Urinary bladder (tissue), 4 donors: ENCODE measurements at places on chromosomes 2 and 18. TPM values are rescaled to one million over a fixed set of nuclear protein-coding genes. Genes with fewer than 3 reads are reported as not detected.

DNA sequence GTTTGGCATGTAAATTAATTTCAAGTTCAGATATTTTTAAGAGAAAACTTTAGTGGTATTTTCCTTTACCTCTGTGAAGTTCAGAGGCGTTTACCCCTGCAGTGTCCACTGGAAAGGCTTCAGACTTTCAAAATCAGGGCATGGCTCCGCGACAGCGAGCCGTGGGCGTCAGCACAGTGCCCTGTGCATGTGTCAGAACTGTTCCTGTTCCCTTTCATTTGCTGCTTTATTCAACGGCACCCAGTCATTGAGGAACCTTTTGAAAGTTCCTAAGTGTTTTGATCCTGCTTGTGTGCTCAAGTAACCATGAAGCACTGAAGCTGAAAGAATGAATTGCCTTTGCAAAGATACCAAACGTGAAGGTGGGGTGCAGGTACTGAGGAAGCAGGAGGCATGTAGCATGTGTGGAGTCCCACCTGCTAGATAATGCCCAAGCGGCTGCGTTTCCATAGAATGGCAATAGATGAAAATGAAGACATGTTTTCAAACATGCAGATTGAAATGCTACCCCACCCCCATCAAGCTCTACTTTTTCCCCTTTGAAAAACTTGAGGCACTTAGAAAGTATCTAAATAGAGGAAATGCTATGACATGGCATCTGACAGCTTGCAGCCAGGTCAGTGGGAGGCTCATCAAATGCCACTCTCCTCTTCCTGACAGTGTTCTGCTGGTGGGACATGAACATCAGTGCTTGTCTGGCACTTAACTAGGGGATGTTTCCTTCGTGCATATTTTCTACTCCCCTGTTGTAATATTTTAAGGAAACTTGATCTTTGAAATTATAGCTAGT is 148.6 kb downstream of the ZNF236 start:
- no peak for DNase-seq

DNA sequence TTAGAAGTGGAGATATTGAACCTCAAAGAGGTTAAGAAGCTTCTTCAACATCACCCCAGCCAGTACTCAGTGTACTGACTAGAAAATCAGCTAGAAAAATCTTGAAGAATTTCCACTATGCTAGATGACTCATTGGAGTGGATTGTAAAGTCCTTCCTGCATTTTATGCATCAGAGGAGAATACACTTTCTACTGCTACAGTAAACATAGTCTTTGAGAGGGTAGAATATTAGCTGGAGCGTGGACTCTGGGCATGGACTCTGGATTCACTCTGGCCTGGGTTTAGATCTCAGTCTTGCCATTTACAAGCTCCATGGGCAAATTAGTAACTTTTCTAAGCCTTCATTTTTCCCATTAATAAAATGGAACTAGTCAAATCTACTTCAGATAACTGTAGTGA is 215.9 kb downstream of the IRS1 start:
- DNase-seq = peak; percentile 20

DNA sequence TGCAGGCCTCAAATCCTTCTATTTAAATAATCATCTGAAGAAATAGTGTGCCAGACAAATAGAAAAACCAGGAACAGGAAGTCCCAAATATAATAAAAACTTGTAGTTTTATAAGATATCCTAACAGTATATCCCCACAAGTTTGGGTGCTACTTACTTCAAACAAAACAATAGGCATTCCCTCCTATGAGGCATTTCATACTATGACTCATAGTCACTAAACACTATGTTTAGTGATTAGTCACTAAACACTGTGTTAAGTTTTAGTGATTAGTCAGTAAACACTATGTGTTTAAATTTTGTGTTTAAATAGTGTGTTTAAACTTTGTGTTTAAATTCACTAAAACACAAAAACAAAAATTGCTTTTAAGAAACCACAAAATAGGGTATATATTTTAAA is 407.0 kb upstream of the CDH19 start:
- no peak for DNase-seq

DNA sequence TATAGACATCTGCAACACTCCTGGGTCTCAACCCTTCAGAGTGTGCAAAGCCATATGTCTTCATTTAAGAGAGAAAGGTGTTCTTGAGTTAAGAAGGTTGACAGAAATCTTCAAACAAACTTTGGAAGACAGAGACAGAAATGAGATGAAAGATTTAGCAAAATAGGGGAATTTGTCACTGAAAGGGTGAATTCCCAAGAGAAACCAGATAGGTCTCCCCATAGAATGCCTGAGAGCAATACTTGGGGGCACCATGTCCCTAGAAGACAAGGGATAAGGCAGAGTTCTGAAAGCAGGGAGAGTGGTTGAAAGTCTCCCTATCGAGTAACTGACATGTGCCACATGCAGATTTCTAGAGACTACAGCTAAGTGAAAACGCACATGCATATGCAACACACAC is 50.0 kb downstream of the AP1S3 start:
- no peak for DNase-seq

GRCh38 chr18:11177382-11177781 is 28.0 kb upstream of the PIEZO2 start:
- DNase-seq = no peak

GRCh38 chr18:63421514-63421913 is 762 bp downstream of the VPS4B start:
- DNase-seq = no peak

DNA sequence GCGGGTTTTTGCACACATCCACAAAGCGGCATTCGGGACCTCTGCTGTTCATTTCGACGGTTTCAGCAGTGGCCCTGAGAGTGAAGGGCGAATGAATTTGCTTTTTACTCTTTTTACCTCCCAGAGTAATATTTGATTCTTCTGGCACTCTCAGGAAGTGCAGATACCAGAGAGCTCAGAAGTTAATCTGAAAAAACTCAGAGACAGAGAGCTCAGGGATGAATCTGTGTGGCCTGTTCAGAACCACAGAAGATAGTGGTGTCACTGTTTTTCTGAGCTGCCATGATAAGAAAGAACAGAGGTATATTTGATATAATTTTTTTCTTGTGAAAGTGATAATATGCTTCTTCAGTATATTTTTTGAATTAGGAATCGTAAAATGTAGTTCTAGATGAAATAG is 129.3 kb downstream of the MBP start:
- DNase-seq = no peak

Gene PCARE
- total RNA-seq = 0.16 TPM

GRCh38 chr2:207115715-207116364 is 49.9 kb downstream of the KLF7 start:
- DNase-seq = no peak

- DNase-seq = no peak
These were observed 15.7 kb downstream of the DYNC1I2 start for GRCh38 chr2:171702781-171703556.

- no peak for DNase-seq
These were observed 90.0 kb downstream of the WDSUB1 start for GRCh38 chr2:159196393-159196925.

Gene CDH2
- 18.7 TPM for total RNA-seq

Gene ACVR1C
- total RNA-seq = 0.37 TPM

DNA sequence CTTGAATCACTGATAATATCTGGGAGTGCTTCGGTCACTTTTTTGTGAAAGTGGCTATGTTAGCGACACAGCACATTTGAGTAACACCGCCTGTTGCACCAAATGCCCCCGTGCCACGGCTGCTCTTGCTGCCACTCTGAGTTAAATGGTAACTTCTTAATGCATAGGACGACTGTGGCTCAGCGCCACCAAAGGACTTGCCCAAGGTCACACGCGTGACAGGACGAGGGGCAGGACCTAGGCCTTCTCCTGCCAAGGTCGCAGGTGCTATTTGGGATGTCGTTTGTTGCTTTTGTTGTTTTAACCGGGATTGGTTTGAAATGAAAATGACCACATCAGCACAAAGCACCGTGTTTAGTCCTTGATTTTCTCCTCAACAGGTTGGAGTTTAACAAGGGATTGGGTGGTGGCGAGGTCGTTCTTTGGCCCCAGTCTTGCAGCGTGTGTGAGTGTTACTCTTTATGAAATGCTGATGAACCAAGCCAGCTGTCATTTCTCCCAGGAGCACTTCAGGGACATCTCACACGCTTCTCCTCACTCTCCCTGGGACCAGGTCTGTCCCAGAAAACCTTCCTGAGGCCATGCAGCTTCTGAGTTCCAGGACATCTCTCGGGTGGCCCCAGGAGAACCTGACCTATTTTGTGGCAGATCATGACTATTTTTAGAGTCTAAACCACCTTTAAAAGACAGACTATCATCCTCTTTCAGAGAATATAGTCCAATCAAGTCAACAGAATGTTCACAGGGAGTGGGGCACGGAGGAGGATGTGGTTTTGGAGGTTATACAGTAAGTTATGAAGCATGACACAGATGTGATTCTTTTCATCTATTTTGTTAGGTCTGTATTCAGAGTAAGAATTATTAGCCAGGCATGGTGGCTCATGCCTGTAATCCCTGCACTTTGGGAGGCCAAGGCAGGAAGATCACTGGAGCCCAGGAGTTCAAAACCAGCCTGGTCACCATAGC is 49.9 kb downstream of the MTCL1 start:
- DNase-seq = no peak

Gene MEIS1
- total RNA-seq = 213 TPM

GRCh38 chr2:34578641-34579040 is 979.5 kb upstream of the FAM98A start:
- DNase-seq = no peak

Gene OTX1
- total RNA-seq = not detected

Gene TRAPPC12
- 60.4 TPM for total RNA-seq

DNA sequence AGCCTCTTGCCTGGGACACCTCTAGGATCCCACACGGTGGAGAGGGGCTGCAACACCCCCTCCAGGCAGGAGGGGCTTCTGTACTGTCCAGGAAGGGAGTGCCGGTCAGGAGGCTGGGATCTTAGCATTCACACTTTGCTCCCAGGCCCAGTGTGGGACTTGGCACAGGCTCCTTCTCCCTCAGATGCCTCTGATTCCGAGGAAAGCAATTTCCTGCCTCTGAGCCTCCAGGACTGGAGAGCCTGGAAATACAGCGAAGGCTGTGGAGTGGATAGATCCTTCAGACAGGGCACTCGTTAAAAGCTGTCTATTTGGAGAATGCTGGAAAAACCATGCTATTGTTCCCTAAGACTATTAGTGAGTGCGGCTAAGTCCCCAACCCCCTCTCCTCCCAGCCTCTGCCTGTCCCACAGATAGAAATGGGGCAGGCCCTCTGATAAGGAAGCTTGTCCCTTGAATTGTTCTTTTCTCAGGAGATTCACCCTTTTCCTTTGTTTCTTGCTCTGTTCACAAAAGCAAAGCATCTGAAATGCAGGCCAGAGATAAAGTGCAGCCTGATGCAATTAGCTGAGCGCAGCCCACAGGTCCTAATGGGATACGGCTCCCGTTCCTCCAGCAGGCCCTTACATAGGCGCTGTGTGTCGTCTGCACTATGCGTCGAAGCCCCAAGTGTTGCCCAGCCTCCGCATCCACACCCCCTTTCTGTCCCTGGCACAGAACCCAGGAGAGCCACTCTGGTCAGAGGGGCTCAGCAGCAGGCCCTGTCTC is 252.2 kb downstream of the KLHL29 start:
- no peak for DNase-seq

Gene LRRTM1
- 0.63 TPM for total RNA-seq

Gene C2orf15
- total RNA-seq = 1.5 TPM

DNA sequence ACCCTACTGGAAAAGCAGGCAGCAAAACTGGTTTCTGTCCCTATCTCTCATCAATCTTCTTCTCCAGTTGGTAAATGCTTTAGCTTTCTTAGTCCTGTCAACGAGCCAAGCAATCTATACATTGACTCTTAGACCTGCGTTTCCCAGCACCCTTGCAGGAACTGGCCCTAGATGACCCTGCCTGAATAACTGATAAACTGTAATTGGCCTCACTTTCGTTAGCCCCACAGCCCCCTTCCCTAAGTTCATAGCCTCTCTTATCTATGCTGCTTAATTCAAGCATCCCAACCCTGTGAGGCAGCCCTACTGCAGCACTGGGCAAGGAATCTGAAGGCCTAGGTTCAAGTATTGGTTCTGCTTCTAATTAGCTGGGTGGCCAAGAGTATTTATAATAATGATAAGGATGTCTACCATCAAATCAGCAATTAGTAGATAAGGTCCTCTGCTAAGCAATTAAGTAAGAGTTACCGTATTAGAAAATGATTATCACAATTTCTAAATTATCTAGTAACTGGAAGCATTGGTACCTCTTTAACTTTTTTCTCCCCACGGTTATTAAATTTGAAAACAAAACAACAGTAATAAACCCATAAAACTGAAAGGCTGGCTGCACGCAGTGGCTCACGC is 86.4 kb upstream of the RMDN2 start:
- DNase-seq = no peak

DNA sequence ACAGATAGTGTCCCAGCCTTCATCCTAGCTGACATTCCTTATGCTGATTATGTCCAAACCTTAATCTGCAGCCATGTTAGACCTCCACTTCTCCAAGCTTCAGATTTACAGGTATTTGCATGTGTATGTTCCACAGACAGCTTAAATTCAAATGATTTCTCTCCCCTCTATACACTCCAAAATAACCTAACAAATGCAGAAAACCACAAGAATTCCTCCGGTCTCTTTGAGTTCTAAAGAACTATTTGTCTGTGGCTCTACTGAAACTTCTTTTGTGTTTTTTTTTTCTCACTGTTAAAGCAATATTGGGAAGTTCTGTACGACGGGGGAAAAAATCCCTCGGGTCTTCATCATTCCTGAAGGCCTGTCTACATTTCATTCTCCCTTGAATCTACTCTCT is 8.6 kb downstream of the NDUFS1 start:
- DNase-seq = no peak

- DNase-seq = no peak
These were observed 46.3 kb downstream of the CABLES1 start for GRCh38 chr18:23181547-23181946.

Gene SGPP2
- 3.5 TPM for total RNA-seq

GRCh38 chr2:149160701-149161217 is 122.3 kb downstream of the LYPD6B start:
- no peak for DNase-seq

GRCh38 chr18:3604498-3605408 is 154.8 kb downstream of the TGIF1 start:
- no peak for DNase-seq

DNA sequence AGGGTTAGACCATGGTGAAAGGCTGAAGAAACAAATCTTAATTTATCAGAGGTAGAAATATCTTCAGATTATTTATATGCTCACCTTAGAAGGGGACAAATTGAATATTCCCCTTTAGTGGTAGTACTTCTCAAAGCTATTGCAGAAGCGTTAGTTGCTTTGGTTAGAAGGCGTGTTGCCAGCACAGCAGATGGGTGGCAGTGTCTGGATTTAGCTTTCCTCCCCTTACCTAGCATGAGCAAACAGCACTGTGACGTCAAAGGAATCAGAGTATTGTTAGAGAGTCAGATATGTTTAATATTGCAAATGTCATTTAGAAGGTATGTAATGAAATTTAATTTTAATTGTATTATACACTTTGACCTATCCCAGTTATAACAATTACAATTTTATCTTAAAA is 27.2 kb upstream of the GALR1 start:
- DNase-seq = no peak

- no peak for DNase-seq
These were observed 111.9 kb downstream of the TFCP2L1 start for GRCh38 chr2:121173112-121173511.

- no peak for DNase-seq
These were observed 49.1 kb downstream of the EML6 start for GRCh38 chr2:54772531-54772930.

Gene PRADC1
- 13.0 TPM for total RNA-seq
